ENCODE measurements at places on chromosomes 2 and 18. TPM values are rescaled to one million over a fixed set of nuclear protein-coding genes. Genes with fewer than 3 reads are reported as not detected.
A peak's percentile ranks its signal among the peaks of the same experiment; 100 is the strongest.

FSIP2 gene
- total RNA-seq = 7.5 TPM

SRD5A2 gene
- total RNA-seq = 0.18 TPM

NLRC4 gene
- not detected for total RNA-seq

SPATA3 gene
- not detected for total RNA-seq

NEURL3 gene
- not detected for total RNA-seq

HK2 gene
- 5.8 TPM for total RNA-seq

GRCh38 chr2:195395362-195395761 is 261.7 kb upstream of the SLC39A10 start:
- no peaks in the 10 kb centered on the region for H3K36me3 ChIP-seq
- H3K4me3 ChIP-seq = no peak overlapping the region
- no peaks in the 10 kb centered on the region for H3K27me3 ChIP-seq
- no peaks in the 10 kb centered on the region for H3K4me1 ChIP-seq
- H3K27ac ChIP-seq = no peak overlapping the region

DNA sequence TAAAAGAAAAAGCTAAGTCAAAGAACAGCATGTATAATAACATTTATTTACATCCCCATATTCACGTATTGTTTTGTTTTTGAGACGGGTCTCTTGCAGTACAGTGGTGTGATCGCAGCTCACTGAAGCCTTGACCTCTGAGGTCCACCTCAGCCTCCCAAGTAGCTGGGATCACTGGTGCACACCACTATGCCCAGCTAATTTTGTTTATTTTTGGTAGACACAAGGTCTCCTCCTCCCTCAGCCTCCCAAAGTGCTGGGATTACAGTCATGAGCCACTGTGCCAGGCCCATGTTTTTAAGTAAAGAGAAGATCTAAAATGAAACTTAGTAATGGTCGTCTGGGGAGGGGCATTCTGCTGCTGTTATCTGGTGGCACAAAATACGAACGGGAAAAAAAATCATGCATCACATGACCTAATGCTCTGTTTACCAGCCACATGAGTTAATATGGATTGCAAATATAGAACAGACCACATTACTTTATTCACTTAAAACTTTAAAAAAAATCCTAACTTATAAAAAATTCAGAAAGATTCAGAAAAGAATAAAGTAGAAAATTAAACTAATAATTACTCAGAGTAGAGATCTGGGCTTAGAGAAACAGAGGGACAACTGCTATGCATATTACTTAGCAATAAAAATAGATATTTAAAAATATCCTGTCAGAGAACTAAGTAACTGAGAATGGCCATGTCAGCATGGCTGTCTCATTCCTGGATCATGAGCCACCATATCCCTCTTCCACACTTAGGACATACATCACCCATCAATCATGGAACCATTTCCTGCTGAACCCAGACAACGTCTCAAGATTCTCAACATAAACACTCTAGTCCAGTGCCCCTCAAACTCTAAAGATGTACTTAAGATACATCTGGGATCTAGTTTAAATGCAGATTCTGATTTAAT is 7.3 kb downstream of the MMADHC start:
- no peak overlapping the region for H3K27ac ChIP-seq
- peaks cover 83% of the 10 kb centered on the region for H3K36me3 ChIP-seq
- H3K4me1 ChIP-seq = peaks cover 76% of the 10 kb centered on the region
- no peaks in the 10 kb centered on the region for H3K27me3 ChIP-seq

- no peaks in the 10 kb centered on the region for H3K36me3 ChIP-seq
- DNase-seq = peak; percentile 35
- no peaks in the 10 kb centered on the region for H3K4me1 ChIP-seq
- no peak within 1 kb of the TSS for H3K4me3 ChIP-seq
- no peak within 1 kb of the TSS for H3K27ac ChIP-seq
These were observed at the start of gene ATP6V1B1 for GRCh38 chr2:70935468-70936164. ATP6V1B1 (plus strand) TSS chr2:70935900; CDS start chr2:70935955, 55 bp downstream.

DNA sequence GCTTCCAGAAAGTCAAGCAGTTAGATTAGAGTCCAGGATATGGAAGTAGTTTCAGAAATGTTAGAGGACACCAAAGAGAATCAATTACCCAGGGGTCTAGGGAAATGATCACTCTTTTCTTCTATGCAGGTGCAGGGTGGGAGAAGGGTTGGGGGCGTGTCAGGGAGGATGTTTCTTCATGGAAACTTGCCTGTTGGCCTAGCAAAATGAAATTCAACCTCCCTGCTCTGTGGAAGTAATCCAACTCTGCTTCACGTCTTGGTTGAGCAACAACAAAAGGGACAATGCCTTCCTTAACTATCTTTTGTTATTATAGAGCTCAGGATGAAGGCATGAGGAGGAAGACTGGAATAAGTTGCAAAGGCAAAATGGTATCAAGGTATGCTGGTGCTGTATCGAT is 210.8 kb upstream of the ETAA1 start:
- H3K4me1 ChIP-seq = no peaks in the 10 kb centered on the region
- H3K4me3 ChIP-seq = no peak overlapping the region
- DNase-seq = no peak
- no peak overlapping the region for H3K27ac ChIP-seq
- H3K36me3 ChIP-seq = no peaks in the 10 kb centered on the region

DNA sequence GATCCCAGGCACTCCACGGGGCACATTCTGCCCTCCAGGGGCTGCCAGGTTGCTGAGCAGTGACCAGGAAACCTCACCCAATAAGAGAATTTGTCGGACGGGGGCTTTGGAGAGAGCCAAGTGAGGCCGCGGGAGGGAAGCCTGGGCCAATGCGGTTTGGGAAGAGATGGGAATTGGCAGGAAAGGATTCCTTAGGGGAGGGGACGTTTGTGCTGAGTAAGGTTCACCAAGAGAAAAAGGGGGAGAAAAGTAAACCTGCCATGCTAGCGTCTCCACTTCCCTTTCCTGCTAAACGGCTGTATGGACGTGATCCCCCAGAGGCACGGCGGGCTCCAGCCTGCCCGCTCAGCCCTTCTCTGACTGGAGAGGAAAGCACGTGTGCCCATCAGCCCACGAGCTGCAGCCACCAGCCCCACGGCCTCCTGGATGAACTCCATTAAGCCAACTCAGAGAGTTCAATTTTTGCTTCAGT is 194.4 kb upstream of the ID2 start:
- no peak for DNase-seq
- no peaks in the 10 kb centered on the region for H3K27me3 ChIP-seq
- peaks cover 26% of the 10 kb centered on the region for H3K4me1 ChIP-seq
- H3K4me3 ChIP-seq = no peak overlapping the region

Data from stomach (tissue), 19 donors.